Activated CD4-positive, alpha-beta T cell treated with anti-CD3 and anti-CD28 coated beads, Interleukin-2, amount 10 ng/mL, durations not matched to agents 7 days and 5 days (primary cell): ENCODE measurements at places on chromosomes 4 and X. TPM values are rescaled to one million over a fixed set of nuclear protein-coding genes. Genes with fewer than 3 reads are reported as not detected.

Gene DCAF12L1
- total RNA-seq = not detected

Gene DCAF12L2
- not detected for total RNA-seq

Gene CT45A2
- total RNA-seq = not detected

Gene SSX2
- not detected for total RNA-seq

Gene XAGE1A
- not detected for total RNA-seq

Gene CD38
- 87.4 TPM for total RNA-seq

GRCh38 chrX:22730542-22730941 lies 269.2 kb upstream of the DDX53 start:
- H3K4me3 ChIP-seq = no peak overlapping the region
- no peaks in the 10 kb centered on the region for H3K27me3 ChIP-seq
- H3K4me1 ChIP-seq = no peaks in the 10 kb centered on the region
- no peak overlapping the region for H3K27ac ChIP-seq

GRCh38 chr4:64777286-64777685 lies 368.0 kb upstream of the TECRL start:
- H3K4me3 ChIP-seq = no peak overlapping the region
- peaks cover 1% of the 10 kb centered on the region for H3K27me3 ChIP-seq
- no peak overlapping the region for H3K27ac ChIP-seq
- no peaks in the 10 kb centered on the region for H3K36me3 ChIP-seq

DNA sequence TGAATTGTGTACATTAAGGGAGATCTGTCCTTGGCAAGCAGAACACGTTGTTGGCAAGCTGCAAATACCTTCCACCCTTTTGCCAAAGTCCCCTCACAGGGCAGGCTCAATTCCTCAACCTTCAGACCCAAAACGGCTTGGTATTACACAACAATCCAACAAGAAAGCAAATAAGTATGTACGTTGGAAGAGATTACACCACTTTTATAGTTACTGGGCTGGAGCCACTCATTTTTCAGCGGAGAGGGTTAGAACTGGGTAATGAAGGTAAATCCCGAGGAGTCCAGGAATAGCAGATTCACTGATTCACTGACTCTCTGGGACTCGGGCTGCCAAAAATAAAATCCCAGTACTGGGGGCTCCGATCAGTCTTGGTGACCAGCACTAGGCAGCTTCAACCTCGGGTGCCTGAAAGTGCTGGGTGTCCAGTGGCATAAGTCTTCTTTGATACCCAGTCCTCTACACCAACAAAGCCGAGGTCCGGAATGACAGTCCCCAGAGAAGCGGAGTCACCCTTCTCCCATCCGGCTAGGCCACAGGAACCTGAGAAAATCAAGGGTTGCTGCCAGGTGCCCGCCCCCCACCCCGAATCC lies 587 bp downstream of the TIMM8A start:
- no peaks in the 10 kb centered on the region for H3K27me3 ChIP-seq
- peak overlapping the region; percentile 88 for H3K4me3 ChIP-seq
- peak overlapping the region; percentile 90 for H3K27ac ChIP-seq
- DNase-seq = no peak
- peaks cover 16% of the 10 kb centered on the region for H3K4me1 ChIP-seq
- peaks cover 9% of the 10 kb centered on the region for H3K36me3 ChIP-seq

DNA sequence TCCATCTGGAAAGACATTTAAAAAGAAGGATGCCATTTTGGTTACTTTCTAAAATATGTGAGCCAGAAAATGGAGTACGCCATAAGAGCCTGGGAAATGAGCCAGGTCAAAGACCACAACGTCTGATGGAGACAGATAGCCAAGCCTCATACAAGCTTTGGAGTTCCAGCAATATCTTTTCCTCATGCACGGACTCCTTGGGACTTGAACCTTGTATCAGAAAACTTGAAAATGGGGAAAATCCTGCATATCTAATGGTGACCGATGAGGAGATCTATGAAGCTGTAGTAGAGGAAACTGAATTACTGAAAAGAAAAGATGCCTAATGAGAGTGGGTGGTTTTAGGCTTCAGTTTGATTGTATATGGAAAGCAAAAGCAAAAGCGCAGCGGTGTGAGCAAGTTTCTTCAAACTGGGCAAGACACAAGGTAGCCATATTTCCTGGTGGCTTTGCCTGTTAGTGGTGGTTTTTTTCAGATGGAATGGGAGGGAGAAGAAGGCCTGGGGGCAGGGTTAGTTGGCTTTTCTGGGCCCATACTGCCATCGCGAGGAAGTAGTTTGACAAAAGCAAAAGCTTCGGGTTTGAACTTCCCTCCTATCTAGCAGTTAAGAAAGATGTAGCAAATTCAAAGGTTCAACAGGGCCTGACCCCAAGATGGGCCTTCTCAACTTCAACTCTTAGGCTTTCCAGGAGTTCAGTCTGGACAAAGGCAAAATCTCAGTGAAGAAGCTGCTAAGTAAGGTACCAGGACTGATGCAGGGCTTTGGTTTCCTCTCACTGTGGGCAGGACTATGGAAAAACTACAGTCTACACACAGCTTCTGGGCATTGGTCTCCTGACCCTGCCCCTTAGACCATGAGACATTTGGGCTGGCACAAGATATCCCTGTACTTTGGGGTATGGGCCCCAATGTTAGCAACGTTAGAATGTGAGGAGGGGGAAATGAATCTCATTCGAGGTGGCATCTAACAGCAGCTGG lies 210.0 kb upstream of the STK26 start:
- H3K27ac ChIP-seq = peak overlapping the region; percentile 97
- H3K4me3 ChIP-seq = peak overlapping the region; percentile 75
- DNase-seq = peak; percentile 82
- H3K4me1 ChIP-seq = peaks cover 34% of the 10 kb centered on the region

DNA sequence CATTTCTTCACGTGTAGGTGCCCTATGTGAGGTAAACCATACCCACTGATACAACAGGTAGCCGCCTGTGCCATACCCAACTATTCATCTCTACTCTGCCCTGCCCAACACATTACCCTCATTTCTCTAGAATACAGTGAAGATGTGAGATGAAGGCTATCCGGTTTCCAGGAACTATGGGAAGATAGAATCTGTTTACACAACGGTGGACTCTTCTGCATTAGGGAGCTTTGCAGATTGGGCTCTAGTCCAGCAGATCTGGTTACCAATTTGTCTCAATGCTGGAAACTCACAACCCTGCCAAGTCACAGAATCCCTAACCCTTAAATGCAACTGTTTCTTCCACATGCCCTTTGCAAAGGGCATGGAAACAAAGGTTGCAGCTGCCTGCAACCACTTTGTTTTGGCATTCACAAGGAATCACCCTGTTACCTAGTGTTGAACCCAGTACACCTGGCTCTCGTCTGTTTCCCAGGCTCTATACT lies 6.4 kb upstream of the SLAIN2 start:
- peaks cover 6% of the 10 kb centered on the region for H3K27me3 ChIP-seq
- peaks cover 19% of the 10 kb centered on the region for H3K4me1 ChIP-seq
- no peaks in the 10 kb centered on the region for H3K36me3 ChIP-seq
- DNase-seq = no peak
- H3K27ac ChIP-seq = no peak overlapping the region

DNA sequence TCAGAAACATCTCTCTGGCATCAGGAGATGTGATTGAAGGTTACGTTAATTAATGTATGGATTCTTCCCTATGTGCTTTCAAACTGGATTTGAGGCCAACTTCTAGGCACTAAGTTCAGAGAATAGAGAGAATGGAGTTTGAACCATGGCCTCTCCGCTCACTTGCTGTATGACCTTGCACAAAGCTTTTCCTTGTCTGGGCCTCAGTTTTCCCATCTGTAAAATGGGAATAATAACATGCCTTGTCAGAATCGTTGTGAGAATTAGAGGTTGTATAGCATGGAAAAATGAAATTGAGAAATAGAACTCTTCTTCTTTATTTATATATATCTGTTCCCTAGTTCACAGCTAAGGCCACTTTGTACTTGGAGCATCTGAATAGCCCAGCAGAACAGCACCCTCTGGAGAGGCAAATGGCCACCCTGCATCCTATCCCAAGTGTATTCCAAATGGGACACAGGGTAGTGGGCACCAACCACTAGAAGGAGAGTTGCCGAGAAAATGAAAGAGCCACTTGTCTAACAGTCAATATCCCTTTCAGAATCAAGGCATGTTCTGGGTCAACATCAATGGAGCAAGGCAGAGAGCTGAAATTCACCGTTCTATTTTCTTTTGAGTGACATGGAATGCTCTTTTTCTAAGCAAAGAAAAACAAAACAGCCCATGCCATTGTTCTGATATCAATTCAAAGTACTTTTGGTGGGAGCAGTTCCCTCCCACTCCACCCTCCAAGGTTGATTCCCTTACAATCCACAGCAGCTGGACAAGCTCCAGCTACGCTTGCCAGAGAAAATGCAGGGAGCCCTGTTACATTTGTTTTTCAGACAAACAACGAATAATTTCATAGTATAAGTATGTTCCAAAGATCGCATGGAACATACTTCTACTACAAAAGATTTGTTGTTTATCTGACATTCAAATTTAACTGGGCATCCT lies 23.3 kb upstream of the MTM1 start:
- no peak for DNase-seq
- H3K27me3 ChIP-seq = no peaks in the 10 kb centered on the region
- H3K36me3 ChIP-seq = no peaks in the 10 kb centered on the region
- no peak overlapping the region for H3K4me3 ChIP-seq

GRCh38 chr4:81455897-81456296 lies 15.8 kb downstream of the RASGEF1B start:
- no peaks in the 10 kb centered on the region for H3K27me3 ChIP-seq
- H3K36me3 ChIP-seq = peaks cover 27% of the 10 kb centered on the region
- DNase-seq = no peak
- peaks cover 16% of the 10 kb centered on the region for H3K4me1 ChIP-seq
- H3K4me3 ChIP-seq = no peak overlapping the region

DNA sequence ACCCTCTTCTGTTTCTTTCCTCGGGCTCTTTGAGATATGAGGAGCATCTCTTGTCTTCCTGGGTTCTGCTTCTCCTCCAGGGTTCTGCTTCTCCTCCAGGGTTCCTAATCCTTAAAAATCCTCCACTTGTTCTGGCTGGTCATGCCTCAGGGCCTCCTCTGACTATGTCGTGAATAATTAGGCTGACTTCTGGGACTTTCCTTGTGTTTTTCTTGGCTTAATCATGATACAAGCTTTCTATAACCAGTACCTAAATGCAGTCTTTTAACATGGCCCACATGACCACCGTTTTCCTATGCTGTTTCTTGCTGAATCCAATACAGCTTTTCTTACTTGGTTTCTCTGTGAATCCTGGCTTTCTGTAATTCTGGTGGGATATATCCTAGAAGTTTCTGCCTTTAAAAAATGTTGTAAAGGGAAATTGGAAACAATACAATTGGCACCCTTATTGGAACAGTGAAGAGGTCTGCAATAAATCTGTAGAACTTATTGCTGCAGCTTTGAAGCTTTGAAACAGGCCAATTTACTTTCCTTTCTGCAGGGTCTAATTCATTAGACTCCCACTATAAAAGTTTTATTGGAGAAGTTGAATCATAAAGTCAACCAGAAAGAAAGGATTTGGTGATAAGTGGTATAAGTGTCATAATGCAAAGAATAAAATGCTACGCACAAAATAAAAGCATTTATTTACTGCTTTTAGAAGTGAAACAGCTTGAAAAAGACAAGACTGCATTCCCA lies 213.1 kb downstream of the UGT8 start:
- no peaks in the 10 kb centered on the region for H3K27me3 ChIP-seq
- no peak overlapping the region for H3K27ac ChIP-seq
- H3K36me3 ChIP-seq = no peaks in the 10 kb centered on the region
- no peak overlapping the region for H3K4me3 ChIP-seq
